ENCODE measurements at places on chromosomes 2 and 18. TPM values are rescaled to one million over a fixed set of nuclear protein-coding genes. Genes with fewer than 3 reads are reported as not detected.

The ABCG5 gene
- total RNA-seq: not detected

The NEURL3 gene
- 2.2 TPM for total RNA-seq

The ARL4C gene
- 97.5 TPM for total RNA-seq

The CFC1 gene
- total RNA-seq: not detected

The RMND5A gene
- total RNA-seq: 25.3 TPM

The CCDC148 gene
- 0.39 TPM for total RNA-seq

The SLC8A1 gene
- total RNA-seq: 0.40 TPM

The PRLH gene
- not detected for total RNA-seq

The GRB14 gene
- total RNA-seq: 6.5 TPM

The SLC30A3 gene
- total RNA-seq: 3.8 TPM

The HTR2B gene
- total RNA-seq: 0.08 TPM

The POTEJ gene
- not detected for total RNA-seq

The REG3A gene
- total RNA-seq: not detected

The STPG4 gene
- not detected for total RNA-seq

The NEB gene
- total RNA-seq: 0.12 TPM

The COLEC12 gene
- 0.08 TPM for total RNA-seq

The CPSF3 gene
- 49.6 TPM for total RNA-seq

The GALR1 gene
- not detected for total RNA-seq

The DIPK1C gene
- not detected for total RNA-seq

The CXCR4 gene
- 0.28 TPM for total RNA-seq

The SP140 gene
- total RNA-seq: 0.45 TPM

The ERLEC1 gene
- total RNA-seq: 67.2 TPM
